Pancreas (tissue), 10 donors: ENCODE measurements at places on chromosomes 7 and 10. TPM values are rescaled to one million over a fixed set of nuclear protein-coding genes. Genes with fewer than 3 reads are reported as not detected.

DNA sequence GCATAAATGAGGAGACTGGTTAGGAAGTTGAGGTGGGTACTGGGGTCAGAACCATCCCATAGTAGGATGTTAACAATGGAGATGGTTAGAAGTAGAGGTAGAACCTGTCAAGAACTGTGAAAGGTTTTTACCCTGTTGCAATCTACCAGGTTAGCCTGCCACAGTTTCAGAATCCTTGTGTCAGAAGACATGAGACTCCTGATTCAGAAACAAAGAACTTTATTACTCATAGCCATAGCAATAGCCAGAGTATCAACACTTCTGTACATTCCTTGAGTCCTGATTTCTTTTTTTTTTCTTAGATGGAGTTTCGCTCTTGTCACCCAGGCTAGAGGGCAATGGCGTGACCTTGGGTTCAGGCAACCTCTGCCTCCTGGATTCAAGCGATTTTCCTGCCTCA is 200.9 kb downstream of the GRM3 start:
- H3K27me3 ChIP-seq = no peaks in the 10 kb centered on the region
- peaks cover 5% of the 10 kb centered on the region for H3K4me1 ChIP-seq
- no peaks in the 10 kb centered on the region for H3K36me3 ChIP-seq
- no peak overlapping the region for H3K27ac ChIP-seq
- no peak overlapping the region for H3K4me3 ChIP-seq
- DNase-seq = no peak

GRCh38 chr10:110870823-110871297 is 868 bp upstream of the PDCD4 start:
- peak overlapping the region; percentile 100 for H3K27ac ChIP-seq
- DNase-seq = no peak

DNA sequence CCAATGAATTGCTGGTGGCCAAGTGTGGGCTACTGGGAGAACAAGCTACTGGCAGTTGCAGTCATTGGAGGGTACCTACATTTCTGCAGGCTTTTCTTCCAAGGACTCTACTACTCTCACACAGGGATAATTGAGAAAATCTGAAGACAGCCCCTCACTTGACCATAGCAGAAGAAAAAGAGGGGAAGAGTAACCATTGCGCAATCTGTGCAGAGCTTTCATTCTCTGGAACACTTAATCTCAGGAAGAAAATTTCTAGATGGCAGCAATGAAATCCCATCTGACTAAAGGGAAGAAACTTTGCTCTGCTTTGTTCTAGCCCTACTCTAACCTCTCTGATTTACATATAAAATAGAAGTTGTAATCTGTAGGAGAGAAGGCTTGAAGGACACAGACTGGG is 1239.6 kb upstream of the SORCS1 start:
- no peaks in the 10 kb centered on the region for H3K36me3 ChIP-seq
- no peak for DNase-seq
- no peak overlapping the region for H3K4me3 ChIP-seq
- no peaks in the 10 kb centered on the region for H3K27me3 ChIP-seq

Gene ADAM22
- polyA plus RNA-seq = 1.0 TPM

Gene GPR26
- not detected for polyA plus RNA-seq

Gene ZCWPW1
- polyA plus RNA-seq = 8.0 TPM
